Activated T-cell treated with anti-CD3 and anti-CD28 coated beads, Interleukin-2, amount 50 U/mL, for 48 hours (primary cell): ENCODE measurements at places on chromosomes 5 and 9.

DNA sequence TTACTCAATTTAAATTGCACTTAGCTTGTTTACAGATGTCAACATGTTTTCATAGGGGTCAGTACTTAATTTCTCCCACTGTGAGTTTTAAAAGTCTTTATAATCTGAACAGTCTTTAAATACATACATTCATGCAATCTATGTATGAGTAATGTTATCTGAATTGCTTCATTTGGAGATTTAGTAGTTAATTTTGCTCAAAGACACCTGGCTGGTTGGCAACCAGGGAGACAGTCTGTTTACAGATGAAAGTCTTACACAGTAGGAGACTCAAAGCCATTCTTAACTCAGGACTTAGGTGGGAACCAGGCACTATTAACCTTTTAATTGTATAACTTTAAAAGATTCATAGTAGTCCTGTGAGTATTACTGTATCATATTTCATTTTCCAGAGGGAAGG, 29.3 kb downstream of the DAB2 start:
- no peak for DNase-seq

- DNase-seq = no peak
Observed at GRCh38 chr5:1465117-1465516, 19.9 kb upstream of the SLC6A3 start.

- DNase-seq = no peak
Observed at GRCh38 chr5:117759849-117760499, 1185.4 kb upstream of the SEMA6A start.

DNA sequence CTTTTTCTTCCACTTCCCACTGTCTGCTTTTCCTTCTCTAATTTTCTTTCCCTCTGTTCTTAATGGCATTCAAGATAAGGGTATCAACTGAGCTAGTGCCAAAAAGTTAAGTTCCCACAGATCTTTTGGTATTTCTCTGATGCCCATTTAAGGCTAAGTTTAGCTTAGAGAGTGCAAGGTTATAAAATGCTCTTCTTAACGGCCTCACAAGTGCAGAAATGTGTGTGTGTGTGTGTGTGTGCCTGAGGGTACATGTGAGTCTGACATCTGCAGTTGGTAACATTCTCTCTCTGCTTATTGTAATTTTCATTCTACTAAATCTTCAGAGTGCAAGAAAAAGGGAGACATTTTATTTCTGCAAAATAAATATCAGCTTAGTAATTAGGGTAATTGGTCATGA, 24.2 kb downstream of the FBN2 start:
- DNase-seq = no peak

GRCh38 chr9:123679330-123679987, 250.5 kb downstream of the DENND1A start:
- no peak for DNase-seq

GRCh38 chr5:160021831-160022446, 13.0 kb downstream of the TTC1 start:
- peak; percentile 35 for DNase-seq

GRCh38 chr5:159817262-159818029, 98.8 kb upstream of the ADRA1B start:
- DNase-seq = no peak
